A172 (cell line): ENCODE measurements at places on chromosomes 3 and 15. TPM values are rescaled to one million over a fixed set of nuclear protein-coding genes. Genes with fewer than 3 reads are reported as not detected.

Gene ZPLD1
- not detected in 2 replicates for total RNA-seq

Gene ANKRD63
- total RNA-seq, result not detected in 2 replicates

Gene RPL22L1
- 621 and 649 TPM in 2 replicates for total RNA-seq

DNA sequence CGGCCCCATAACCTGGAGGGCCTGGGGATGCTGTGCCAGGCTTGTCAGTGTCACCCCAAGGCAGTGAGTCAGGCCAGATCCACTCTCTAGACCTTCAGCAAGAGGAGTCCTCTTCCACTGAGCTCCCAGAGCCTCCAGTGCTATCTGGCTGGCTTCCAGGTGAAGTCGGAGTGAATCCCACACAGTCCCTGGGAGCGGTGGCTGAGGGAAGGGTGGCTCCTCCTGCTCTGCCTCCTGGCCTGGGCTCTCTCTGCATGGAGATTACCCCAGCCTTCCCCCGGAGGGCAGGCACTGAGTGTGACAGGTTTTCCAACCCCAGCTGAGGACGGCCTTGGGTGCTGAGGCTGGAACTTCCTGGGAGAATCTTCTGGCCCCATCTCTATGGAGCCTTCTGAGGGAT, 82.7 kb downstream of the EPHB1 start:
- DNase-seq, result no peak

GRCh38 chr3:10975695-10976234, 16.8 kb upstream of the SLC6A1 start:
- no peak for DNase-seq

- DNase-seq, result no peak
These were observed 192.9 kb downstream of the ZBBX start for GRCh38 chr3:167187221-167187620.

GRCh38 chr3:195762611-195763010, 41.8 kb downstream of the MUC20 start:
- no peak for DNase-seq

- DNase-seq, result peak; percentile 19
These were observed 141.0 kb upstream of the MYRIP start for GRCh38 chr3:39668420-39668819.
